ENCODE measurements at places on chromosomes 5 and 9.

GRCh38 chr9:134647359-134648080 is 5.9 kb downstream of the COL5A1 start:
- DNase-seq = no peak

DNA sequence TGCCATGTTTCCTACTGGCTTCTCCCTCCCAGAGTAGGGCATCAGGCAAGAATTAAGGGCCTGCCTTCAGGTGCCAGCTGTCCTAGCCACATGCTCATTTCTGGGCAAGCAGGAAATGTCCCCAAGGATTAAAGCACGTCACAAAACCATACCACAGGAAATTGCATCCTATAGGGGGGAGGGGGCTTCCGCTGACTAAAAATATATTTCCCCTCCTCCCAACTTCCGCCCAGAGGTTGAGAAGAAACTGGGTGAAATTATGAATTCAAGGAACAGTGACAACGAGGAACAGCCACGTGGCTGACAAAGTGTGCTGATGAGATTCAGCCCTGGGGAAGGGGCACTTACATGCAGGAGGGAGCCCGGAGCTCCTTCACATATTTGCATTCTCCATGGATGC is 4.1 kb downstream of the HBEGF start:
- DNase-seq = peak; percentile 13

DNA sequence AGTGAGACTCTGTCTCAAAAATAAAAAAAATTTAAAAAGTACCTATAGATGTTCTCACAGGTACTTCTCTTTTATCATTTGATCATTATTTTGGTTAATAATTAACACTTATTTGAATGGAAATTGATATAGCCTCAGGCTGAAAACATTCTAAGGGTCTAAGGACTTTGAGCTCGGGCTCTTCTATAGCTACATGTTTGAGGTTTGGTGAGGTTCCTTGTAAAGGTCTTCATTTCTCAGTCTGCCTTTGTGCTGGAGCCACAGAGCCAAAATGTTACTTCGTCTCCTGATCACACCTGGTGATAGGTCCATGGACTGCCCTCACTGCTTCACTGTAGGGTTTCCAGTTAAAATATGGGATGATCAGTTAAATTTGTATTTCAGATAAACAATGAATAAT is 22.6 kb downstream of the ARHGEF37 start:
- no peak for DNase-seq

DNA sequence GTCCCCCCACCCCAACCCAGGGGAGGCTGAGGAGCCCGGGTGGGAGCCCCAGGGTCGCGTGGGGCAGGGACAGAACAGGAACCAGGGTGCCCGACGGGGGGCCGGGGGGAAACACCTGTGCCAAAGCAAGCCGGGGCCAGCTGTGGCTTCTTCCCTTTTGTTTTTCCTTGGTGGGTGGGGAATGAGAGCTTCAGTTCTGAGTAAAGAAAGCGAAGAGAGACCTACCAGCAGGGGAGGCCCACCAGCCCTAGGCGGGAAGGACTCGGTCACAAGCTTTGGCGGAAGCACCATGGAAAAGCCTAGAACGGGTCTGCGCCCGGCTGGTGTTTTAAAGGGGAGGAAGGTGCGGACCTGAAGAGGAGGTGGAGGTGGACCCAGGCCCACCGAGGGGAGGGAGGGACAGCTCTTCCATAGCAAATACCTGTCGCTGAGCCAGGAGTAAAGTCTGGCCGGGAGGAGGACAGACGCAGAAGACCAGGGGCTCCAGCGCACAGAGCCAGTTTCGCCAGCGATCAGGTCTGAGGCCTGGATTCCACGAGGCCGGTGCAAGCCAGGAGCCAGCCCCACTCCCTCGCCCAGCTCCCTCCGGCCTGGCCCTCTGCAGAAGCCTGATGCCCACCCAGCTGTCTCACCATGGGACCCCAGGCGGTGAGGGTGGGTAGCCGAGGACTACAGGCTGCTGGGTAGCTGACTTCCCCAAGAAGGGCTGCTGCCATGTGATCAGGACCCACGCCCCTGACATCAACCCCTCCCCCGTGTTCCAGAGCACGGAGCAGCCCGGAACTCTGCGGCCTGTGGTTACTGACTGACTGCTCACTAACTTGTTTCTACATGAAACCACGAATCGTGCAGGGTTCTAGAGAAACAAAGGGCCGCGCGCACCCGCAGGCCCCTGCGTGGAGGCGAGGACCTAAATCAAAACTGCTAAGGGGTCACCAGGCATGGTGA is 849 bp upstream of the MGAT1 start:
- DNase-seq = peak; percentile 79

DNA sequence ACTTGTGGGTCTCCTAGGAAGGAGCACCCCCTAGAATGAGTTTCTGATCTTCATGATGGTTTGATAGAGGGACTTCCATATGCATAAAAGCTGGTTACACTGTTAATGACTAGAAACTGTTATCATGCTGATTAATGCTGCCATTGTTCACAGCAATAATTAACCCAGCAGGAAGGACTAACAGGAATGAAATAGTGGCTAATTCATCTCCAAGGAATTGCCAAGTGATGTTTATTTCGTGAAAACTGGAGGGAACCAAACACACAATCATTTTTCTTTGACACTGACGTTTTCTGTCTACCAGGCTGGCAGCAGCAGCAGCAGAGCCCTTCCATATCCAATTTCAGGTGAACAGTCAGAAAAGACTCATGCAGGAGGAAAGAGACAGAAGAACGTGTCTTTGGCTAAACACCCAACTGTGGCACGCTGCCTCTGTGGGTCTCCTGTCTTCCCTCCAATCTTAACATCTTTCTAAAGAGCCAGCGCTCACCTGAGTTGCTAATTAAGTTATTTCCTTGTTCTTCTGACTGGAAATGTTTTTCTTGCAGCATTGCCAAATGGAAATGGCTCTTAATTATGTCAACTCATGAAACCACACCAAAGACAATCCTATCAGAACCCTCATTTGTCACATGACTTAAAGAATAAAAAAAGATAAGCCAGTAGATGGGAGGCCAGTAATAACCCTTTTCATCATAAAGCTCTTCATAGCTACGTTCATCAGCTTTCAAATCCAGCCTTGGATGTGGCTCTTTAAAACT is 181.5 kb downstream of the SLIT3 start:
- no peak for DNase-seq

- no peak for DNase-seq
Observed at GRCh38 chr9:97039514-97039860, 545 bp upstream of the CTSV start.

- no peak for DNase-seq
Observed at GRCh38 chr5:11973469-11973868, 69.2 kb upstream of the CTNND2 start.

GRCh38 chr5:75603371-75603770 is 7.9 kb upstream of the ANKDD1B start:
- DNase-seq = no peak

GRCh38 chr9:17322882-17323864 is 188.3 kb downstream of the CNTLN start:
- DNase-seq = no peak

- peak; percentile 29 for DNase-seq
Observed at GRCh38 chr9:121684381-121685145, 33.1 kb downstream of the DAB2IP start.

DNA sequence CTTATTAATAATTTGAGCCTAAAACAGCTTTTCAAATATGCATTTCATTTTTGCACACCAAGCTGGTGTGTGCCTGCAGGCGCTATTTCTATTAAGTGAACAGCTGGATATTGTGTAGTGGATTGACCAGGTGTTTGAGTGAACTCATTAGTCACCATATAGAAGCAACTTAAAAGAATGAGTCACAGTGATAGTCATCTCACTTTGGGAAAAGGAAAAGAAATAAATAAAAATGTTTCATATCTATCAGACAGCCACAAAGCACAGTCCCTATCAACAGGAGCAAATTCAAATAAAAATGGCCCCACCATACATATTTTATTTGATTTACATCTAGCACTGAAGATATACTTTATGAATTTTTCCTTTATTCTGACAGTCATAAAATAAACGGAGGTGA is 456.5 kb upstream of the CDH9 start:
- no peak for DNase-seq

GRCh38 chr9:121122246-121123032 is 47.7 kb downstream of the CNTRL start:
- no peak for DNase-seq

DNA sequence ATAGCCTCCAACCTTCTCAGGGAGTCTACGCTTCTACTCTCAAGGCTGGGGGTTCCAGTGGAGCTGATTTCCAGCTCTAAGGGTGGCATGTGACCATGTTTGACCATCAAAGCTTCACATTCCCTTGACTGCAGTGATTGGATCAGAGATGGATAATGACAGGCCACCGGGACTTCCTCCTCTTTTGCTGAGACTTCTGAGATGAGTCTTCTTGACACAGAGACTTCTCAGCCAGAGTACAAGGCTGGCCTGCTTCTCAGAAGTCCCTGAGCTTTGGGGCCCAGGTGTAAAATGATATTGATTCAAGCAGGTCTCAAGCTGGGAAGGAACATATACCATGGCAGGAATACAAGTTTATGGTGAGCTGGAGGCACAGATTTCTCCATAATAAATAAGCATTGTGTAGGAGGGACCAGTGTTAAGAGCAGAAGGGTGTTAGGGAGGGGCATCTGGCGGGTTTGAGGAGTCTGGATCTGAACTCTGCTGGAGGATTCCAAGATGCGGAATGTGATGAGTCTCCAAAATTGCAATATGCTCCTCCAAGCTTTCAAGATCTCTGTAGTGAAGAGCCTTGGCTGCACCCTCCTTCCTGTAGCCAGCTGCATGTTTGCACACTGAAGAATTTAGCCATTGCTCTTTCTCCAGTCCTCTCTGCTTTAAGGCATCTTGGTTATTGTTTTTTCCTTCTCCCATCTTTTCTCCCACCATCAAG is 41.7 kb upstream of the HSD17B4 start:
- DNase-seq = no peak

DNA sequence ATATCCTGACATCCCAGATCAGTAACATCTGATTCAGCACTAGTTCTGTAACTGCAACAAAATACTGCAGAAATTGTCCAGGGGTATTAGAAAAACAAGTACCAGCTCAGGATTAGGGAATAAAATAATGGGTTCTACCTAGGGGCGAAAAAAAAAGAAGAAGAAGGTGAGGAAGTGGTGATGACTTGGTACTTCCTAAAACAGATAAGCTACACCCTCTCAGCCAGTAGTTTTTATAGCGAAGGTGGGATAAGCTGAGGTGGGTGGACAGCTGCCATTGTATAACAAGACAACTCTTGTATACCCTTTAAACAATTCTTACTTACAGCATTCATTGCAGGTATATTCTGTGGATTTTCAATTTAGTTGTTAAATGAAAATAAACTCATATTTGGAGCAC is 19.1 kb downstream of the RAPGEF6 start:
- no peak for DNase-seq

GRCh38 chr5:117182104-117182503 is 607.5 kb upstream of the SEMA6A start:
- DNase-seq = no peak

- DNase-seq = no peak
Observed at GRCh38 chr5:145701404-145701803, 133.7 kb downstream of the PRELID2 start.

- DNase-seq = no peak
Observed at GRCh38 chr5:43420241-43420640, 8.1 kb upstream of the CCL28 start.

DNA sequence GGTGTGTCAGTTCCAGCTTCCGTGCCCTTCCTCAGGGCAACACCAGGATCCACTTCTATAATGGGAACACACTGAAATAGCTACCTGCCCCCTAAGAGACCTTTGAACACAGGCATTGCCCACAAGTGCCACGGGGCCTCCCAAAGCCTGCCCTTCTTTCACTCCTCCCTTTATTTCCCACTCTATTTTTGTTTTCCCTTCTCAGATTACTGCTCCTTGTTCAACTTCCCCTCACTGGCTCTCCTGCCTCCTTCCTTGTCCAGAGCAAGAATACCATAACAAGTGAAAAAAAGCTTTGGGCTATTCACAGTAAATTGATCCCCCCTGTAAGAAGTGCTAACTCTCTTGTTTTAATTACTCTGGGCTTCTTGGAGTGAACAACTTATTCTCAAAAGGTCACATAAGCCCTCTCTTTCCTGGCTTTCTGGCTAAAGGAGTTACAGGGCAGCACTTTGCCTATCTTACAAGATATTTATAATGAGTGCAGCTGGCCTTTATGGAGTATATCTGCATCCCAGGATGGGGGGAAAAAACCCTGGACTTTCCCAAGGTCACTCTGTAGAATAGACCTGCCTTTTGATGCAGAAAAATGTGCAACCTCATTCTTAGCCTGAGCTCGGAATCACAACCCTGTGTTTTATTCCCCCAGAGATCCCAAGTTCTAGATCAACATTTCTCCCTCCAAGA is 11.3 kb downstream of the CTXN3 start:
- DNase-seq = no peak

DNA sequence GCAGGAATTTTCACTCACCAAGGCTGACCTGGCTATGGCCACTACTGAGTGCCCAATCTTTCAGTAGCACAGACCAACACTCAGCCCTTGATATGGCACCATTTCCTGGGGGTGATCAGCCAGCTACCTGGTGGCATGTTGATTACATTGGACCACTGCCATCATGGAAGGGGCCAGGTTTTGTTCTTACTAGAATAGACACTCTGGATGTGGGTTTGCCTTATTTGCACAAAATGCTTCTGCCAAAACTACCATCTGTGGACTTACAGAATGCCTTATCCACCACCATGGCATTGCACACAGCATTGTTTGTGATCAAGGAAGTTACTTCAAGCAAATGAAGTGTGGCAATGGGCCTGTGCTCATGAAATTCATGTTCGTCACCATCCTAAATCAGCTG is 69.7 kb upstream of the SH3GL2 start:
- no peak for DNase-seq

DNA sequence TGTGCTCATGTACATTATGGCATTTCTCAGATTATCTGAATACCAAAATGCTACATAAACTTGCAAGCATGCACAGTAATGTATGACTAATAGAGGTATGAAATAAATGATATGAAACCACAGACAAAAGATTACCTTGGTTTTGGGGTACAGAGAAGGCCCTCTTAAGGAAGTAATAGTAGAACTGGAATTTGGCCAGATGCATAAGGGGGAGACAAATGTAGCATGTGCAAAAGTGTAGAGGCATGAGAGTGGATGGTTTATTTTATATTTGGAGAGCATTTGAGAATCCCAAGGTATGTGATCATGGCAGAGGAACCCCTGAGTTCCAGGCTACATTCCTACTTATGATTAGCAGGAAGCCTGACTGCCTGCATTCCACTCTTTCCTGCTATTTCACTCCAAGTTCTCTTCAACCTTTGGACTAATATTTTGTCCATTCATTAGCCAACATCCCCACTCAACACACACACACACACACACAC is 74.2 kb downstream of the MAMDC2 start:
- no peak for DNase-seq

DNA sequence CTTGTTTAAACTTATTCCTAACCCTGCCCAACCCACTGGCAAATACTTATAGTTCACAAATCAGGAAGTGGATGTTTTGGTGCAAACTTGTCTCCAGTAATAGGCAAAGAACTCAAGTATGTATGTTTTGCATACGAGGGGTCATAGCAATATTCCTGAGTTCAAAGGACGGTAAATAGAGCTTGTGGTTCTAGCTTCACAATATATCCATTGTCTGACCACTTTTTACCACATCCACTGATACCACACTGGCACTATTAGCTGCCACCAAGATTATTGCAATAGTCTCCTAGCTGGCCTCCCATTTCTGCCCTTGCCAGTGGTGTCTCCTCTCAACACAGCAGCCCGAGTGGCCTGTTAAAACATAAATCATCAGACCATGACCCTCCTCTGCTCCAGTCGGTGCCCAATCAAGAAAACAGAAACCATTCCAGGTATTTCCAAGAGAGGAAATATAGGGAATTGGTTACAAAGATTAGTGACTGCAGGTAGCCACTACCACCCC is 17.0 kb downstream of the GRXCR2 start:
- DNase-seq = no peak

GRCh38 chr5:36948041-36948440 is 71.5 kb downstream of the NIPBL start:
- DNase-seq = no peak
